Glutamatergic neuron (in vitro differentiated cells): ENCODE measurements at places on chromosomes 4 and X.

- no peak for DNase-seq
These were observed 112.2 kb upstream of the PSAPL1 start for GRCh38 chr4:7546809-7547367.

GRCh38 chr4:10963241-10963640 is 278.7 kb upstream of the CLNK start:
- DNase-seq, result no peak

- no peak for DNase-seq
These were observed 170.7 kb downstream of the COL4A6 start for GRCh38 chrX:108267557-108267956.

GRCh38 chrX:106707771-106708454 is 18.6 kb upstream of the RNF128 start:
- DNase-seq, result no peak

- peak; percentile 78 for DNase-seq
These were observed 531 bp downstream of the CAMK2D start for GRCh38 chr4:113760795-113761619.

- DNase-seq, result no peak
These were observed 295.0 kb upstream of the NR3C2 start for GRCh38 chr4:148737061-148737770.

DNA sequence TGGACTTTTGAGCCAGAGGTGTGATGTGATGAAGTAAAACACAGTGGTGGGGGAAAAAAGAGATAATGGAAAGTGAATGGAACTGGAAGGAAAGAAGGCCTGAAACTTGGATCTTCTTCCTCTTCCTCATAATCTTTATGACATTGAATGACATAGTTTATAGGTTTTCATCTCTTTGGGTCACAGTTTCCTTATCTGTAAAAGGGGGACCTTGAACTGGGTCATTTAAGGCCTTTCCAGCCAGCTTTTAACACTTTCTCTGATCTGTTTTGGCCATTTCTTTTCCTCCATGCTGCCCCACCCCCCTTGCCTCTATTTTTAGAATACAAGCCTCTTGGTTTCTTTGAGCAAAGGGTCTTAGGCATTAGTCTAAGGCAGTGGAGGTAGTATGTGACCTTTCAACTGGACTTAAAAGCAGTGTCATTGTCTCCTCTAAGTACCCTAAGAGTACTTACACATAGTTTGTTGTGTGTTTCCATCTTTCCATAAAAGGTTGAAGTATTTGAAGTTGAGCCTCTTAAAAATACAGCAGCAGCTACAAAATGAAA is 7.8 kb downstream of the CPEB2 start:
- no peak for DNase-seq

GRCh38 chr4:104973708-104974107 is 173.0 kb upstream of the TET2 start:
- DNase-seq, result no peak

- DNase-seq, result no peak
These were observed 56.3 kb downstream of the ENOX2 start for GRCh38 chrX:130846746-130847145.

- no peak for DNase-seq
These were observed 65.6 kb downstream of the NBDY start for GRCh38 chrX:56794404-56795230.

DNA sequence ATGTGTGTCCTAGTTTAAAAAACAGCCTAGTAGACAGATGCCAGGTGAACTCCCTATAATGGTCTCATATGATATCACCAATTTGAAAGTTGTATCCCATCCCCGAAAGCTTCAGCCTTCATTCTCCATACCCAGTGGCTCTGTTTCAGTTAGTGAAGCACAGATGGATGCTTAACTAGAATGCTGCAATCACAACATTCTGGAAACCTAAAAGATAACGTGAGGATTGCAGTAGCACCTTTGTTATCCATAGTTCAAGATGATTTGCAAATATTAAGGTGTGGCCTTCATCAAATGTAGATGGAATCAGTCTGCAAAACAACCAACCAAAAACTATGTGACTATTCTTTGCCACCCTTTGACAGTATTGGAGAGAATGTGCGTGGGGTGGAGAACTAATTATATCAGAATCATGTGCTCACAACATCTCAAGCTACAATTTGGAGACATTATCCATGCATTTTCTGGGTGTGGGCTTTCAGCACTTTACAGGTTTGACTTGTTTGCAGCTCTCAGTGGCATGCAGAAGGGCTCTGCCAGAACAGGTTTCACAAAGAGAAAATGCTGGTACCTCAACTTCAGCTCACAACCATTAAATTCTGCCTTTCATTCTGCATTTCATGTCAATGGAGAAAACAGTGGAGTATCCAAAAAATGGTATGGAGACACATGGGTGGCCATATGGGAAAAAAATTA is 18.3 kb upstream of the PPID start:
- DNase-seq, result no peak

DNA sequence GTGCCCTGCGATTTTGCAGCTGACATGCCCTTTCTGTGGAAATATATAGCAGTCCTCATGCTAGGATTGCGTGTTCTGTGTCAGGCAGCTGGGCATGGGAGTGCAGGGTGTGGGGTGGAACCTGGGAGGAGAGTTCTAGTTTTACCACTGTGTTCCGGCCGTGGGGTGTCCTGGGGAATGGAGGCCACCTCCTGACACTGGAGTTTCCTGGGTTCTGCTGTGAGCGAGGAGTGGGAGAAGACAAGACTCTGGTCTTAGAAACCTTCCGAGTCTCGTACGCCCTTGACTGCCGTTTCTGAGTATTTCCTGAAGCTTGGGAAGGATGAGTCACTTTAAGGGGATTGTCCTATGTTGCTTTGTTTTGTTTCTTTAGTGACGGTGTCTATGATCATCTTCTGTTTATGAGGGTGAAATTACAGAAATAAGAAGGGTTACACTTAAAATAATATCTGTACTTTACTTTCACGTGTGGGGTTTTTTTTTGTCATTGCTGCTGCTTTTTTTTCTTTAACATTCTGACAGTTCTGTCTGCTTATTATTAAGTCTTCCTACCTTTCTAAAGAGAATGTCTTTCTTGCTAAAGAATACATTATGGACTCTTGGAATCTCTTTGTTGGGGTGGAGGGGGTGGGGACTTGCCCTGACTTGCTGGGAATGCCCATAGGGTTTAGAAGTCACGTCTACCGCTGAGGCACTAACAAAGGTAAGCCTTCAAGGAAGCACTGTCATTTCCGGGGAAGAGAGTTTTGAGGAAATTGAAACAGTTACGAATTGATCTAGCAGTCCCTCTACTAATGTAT is 19.1 kb downstream of the CD99 start:
- DNase-seq, result no peak

- DNase-seq, result peak; percentile 64
These were observed at the start of gene TCEAL8 for GRCh38 chrX:103254921-103255493. TCEAL8 (minus strand) TSS chrX:103255155; CDS start chrX:103253979, 1,176 bp downstream.

DNA sequence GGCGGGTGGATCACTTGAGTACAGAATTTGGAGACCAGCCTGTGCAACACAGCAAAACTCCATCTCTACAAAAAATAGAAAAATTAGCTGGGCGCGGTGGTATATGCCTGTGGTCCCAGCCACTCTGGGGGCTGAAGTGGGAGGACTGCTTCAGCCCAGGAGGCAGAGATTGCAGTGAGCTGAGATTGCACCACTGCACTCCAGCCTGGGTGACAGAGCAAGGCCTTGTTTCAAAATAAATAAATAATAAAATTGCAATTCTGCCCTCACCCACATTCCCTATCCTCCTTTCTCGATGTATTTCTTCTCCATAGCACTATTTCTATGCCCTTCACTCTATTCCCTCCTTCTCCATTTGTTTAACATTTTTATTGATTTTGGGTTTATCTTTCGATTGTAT is 8.7 kb upstream of the SLAIN2 start:
- DNase-seq, result no peak

- no peak for DNase-seq
These were observed 100.5 kb downstream of the TMEM131L start for GRCh38 chr4:153566631-153567150.

GRCh38 chrX:117919755-117920154 is 196.9 kb downstream of the KLHL13 start:
- no peak for DNase-seq

- no peak for DNase-seq
These were observed 931 bp downstream of the DDX60 start for GRCh38 chr4:168317621-168318020.

GRCh38 chr4:183244506-183244905 is 75.6 kb downstream of the CLDN22 start:
- no peak for DNase-seq

- DNase-seq, result no peak
These were observed 83.7 kb downstream of the FREM3 start for GRCh38 chr4:143616771-143617170.

DNA sequence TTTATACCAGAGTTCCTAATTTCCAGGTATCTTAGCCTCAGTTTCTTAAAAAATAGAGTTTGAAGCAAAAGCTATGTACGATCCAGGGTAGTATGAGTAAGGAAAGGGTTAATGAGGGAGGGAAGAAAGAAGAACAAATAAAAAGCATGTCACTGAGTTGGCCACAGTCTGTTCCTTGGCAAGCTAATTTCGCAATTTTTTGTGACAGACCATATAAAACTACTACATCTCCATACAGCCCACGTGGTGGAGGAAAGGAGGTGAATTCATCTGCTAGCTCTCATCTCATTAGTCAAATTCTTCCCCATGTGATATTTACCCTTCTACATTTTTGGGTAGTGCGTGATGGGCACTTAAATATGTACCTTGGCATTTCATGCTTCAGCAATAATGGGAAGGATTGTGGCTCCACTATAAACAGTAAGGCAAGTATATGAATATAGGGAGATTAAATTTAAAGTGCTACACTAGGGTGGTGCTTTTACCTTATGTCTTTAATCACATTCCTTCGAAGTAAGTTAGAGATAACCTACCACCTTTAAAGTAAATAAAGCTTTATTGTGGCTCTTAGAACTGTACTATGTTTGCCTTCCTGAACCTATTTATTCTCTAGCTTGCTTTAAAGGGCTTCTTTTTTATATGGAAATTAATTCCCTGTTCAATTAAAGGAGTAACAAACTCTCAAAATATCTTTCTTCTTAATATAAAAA is 102.1 kb upstream of the VAMP7 start:
- DNase-seq, result no peak

DNA sequence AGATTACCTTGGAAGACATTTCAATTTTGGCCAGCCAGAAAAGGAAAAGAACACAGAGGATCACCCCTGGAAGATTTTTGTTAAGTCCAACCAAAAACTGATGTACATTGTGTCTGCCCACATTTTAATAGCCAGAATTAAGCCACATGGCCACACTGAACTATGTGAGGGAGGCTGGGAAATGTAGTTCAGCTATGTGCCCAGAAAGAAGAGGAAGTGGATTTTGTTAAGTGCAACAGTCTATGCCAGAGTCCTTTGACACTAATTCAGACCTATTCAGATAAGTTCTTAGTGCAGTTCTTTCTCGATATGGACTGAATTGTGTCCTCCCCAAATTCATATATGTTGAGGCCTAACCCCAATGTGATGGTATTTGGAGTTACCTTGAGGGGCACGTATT is 18.4 kb downstream of the PRPS1 start:
- DNase-seq, result no peak

DNA sequence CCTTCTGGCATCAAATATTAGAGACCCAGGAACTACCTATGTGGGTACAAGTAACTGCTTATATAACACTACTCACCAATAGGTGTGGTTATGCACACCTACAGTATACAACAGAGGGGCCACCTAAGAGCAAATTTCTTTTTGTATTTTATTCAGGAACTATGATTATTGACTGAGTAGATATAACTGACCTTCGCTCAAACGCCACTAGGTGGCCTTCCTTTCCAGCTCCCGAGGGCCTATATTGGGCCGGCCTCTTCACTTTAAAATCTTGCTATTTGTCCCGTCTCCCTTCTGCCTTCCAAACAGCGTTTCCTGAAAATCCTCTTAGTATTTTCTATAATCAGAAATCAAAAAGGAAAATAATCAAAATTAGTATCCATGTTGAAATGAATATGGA is 19.9 kb upstream of the PABPC5 start:
- DNase-seq, result peak; percentile 21

DNA sequence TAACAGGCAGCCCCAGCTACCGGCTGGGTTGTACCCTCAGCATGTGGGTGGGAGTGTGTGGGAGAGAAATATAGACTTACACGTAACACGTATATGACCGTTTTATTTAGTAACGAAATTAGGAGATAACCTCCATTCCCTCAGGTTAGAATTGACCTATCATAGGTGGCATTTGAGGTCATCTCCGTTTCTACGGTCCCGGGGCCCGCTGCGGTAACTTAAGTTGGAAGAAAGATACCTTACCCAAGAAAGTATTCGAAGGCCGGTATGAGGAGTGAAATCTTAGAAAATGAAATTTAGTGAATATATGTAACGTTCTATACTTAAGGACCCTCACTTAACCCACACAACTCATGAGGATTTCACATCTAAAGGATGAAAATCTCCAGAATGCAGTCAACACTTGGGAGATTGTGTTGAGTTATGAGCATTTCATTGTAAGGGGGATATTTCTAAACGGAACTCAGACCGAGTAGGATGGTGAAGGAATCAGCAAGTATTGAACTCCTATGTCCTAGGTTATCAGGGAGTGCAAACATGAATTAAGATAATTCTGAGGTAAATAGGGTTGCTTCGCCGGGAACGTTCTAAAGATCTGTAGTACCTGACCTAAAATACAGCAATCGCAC is 891 bp downstream of the CISD2 start:
- no peak for DNase-seq

GRCh38 chrX:17595456-17596035 is 141.7 kb upstream of the SCML1 start:
- no peak for DNase-seq

- DNase-seq, result no peak
These were observed 274.9 kb upstream of the LCORL start for GRCh38 chr4:18296411-18296810.

DNA sequence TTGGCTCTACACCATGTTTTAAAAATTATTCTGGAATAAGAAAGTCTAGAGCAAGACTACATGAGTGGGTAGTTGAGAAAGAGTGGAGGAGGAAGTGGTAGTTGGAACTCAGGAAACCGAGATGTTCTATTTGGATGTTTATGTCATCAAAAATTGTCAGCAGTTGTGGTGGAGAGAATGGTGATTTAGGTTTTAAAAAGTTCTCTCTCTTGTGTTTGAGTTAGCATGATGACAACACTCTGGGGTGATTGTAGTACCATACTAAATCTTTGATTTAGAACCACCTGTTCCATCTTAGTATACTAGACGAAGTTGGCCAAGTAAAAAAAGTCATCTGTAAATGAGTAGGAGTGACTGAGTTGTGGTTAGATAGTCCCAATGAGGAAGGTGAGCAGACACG is 40.7 kb downstream of the KLHL2 start:
- no peak for DNase-seq

GRCh38 chr4:148443512-148444295 is 1.5 kb upstream of the NR3C2 start:
- peak; percentile 36 for DNase-seq

- DNase-seq, result no peak
These were observed 72.4 kb downstream of the IL21 start for GRCh38 chr4:122548452-122548851.
